Fibroblast of upper back skin (primary cell): ENCODE measurements at places on chromosomes 11 and 22.

GRCh38 chr11:67284811-67285540 is 4.1 kb upstream of the ANKRD13D start:
- no peak for DNase-seq

- DNase-seq, result peak; percentile 84
Observed at GRCh38 chr22:24146194-24146616, 35.1 kb upstream of the SUSD2 start.

GRCh38 chr22:50576070-50576469 is 2.2 kb downstream of the CPT1B start:
- peak; percentile 49 for DNase-seq

- DNase-seq, result no peak
Observed at GRCh38 chr22:31340360-31340759, 5.8 kb downstream of the PATZ1 start.

GRCh38 chr11:36469063-36469462 is 41.0 kb downstream of the TRAF6 start:
- DNase-seq, result peak; percentile 53

DNA sequence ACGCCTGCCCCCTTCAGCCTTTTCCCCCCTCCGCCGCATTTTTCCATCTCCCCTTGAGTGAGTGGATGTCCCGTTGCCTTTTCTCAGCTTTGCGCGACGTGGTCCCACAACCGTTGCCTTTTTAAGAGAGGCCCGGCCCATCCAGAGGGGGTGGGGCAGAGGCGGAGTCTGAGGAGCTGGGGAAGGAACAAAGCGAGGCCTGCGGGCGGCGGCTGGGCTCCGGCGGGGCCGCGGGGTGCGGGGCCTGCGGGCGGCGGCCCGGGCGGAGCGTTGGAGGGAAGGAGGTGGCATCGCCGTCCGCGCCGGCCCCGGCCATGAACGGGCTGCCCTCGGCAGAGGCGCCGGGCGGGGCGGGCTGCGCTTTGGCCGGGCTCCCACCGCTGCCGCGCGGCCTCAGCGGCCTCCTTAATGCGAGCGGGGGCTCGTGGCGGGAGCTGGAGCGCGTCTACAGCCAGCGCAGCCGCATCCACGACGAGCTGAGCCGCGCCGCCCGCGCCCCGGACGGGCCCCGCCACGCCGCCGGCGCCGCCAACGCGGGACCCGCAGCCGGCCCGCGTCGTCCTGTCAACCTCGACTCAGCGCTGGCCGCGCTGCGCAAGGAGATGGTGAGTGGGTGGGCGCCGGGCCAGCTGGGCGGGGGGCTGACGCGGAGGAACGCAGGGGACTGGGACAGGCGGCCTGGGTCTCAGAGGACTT is at the start of gene FAM89B:
TSS of gene FAM89B (plus strand) at position 183 of the 696 bp plus-strand sequence. CDS start at position 315, 132 bp downstream.
- DNase-seq, result peak; percentile 88

- no peak for DNase-seq
Observed at GRCh38 chr11:64877390-64878222, 815 bp downstream of the EHD1 start.

DNA sequence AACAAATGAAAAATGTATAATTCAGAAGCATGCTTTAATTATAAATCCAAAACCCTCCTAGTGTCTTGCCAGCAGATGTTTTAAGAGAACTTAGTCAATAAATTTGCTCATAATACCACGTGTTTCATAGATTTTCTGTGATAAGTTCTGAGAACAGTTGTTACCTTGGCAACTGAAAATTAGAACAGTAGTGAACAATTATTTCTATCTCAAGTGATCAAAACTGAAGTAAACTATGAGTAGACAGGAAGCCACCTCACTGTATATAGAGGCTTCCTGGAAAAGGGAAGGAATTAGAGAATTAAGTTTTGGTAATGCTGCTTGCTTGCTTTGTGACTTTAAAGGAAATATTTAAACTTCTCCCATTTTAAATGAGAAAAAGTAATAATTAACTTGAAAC is 266.0 kb upstream of the ANO3 start:
- DNase-seq, result no peak

GRCh38 chr11:70496591-70497535 is 98.5 kb downstream of the CTTN start:
- DNase-seq, result no peak

DNA sequence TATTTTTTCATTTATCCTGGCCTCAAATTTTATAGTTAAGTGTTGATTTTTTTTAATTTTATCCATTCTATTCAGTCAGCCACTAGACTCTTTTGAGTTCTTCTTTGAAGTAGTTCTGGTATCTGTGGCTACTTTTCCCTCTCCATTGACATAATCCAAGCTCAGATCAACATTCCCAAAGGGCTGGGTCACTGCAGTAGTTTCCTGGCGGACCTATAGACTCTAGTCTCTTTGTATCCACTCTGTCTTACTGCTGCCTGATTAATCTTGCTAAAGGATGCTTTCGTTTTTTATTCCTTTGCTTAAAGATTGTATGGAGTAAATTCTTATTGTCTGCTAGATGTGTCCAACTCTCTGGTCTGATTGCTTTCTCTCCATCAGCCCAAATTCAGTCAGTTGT is 87.6 kb downstream of the UVRAG start:
- DNase-seq, result no peak

GRCh38 chr11:58609723-58610122 is 12.7 kb upstream of the CNTF start:
- DNase-seq, result no peak

GRCh38 chr22:29195964-29196666 is 9.6 kb upstream of the EMID1 start:
- DNase-seq, result no peak

- no peak for DNase-seq
Observed at GRCh38 chr11:100072131-100072530, 615.0 kb upstream of the ARHGAP42 start.

- no peak for DNase-seq
Observed at GRCh38 chr11:36453678-36454077, 56.4 kb downstream of the TRAF6 start.

DNA sequence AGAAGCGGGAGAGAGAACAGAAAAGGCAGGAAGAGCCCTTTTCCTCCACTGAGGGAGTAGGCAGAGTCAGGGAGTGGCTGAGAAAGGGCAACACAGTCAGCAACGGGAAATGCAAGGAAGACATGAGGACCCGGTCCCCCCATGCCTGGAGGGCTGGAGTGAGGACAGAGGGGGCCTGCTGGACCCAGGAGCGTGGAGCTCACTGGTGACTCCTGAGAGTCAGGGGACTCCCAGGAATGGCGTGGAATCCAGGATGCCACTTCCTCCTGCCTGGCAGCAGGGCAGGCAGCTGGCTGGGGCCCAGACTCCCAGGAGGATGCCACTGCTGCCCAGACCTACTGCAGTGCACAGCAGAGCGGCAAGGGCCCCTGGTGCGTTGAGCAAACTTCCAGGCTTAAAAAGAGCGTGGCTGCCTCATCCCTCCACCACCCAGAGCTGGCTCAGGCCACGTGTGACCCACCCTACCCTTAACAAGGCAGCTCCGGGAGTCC is 11.3 kb downstream of the C11orf21 start:
- DNase-seq, result no peak

GRCh38 chr11:13105237-13105844 is 96.2 kb downstream of the RASSF10 start:
- no peak for DNase-seq

GRCh38 chr11:6489306-6489705 is 7.8 kb upstream of the DNHD1 start:
- DNase-seq, result no peak

DNA sequence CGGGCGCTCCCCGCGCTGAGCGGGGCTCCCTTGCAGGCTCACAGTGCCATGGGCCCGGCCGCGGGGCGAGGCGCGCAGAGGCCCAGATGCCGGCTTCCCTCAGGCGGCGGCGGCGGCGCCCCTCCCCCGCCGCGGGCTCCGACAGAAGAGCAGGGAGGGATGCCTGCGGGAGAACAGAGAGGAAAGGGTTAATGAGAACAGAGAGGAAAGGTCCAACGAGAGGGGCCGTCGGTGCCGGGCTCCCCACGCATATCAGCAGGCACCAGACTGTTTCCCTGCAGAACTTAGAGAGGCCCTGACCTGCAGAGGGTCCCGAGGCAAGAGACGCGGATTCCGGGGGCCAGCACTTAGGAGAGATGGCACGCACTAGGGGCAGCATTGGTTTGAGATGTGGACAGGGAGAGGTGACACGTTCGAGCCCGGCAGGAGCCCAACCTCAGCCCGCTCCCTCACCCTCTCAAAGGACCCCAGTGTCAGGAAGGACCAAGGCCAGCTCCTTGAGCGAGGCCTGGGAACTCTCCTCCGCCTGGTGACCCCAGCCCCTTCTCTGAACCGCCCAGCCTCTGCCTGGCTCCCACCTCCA is 9.1 kb downstream of the NRXN2 start:
- DNase-seq, result no peak

- DNase-seq, result peak; percentile 31
Observed at GRCh38 chr11:122808478-122808869, 29.8 kb upstream of the CRTAM start.

DNA sequence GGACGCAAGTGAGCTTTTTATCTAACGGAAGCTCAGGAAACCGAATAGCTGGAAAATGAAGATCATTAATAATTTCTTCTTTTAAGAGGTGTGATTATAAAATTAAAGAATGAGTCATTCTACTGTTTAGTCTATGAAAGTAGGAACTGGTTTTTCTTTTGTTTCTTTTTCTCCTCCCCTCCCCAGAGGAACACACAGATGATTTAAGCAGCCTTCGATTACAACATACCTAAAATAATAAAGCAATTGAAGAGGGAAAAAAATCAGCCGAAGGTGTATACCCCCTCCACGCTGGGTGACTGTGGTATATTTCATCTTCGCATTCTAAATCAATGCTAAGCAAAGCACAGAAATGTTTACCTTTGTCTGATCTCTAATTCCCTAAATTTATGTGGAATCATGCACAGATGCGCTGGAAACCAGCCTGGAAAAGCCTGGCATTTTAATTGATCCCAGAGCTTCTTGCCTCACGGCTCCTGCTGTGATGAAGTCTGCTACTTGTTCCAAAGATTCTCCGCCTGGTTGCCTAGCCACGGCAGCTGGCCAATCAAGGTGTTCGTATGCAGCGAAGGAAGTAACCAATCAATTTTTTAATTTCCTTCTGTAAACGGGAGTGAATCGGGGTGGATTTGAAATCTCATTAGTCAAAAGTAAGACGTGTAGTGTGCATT is 133.9 kb downstream of the FANCF start:
- peak; percentile 99 for DNase-seq

DNA sequence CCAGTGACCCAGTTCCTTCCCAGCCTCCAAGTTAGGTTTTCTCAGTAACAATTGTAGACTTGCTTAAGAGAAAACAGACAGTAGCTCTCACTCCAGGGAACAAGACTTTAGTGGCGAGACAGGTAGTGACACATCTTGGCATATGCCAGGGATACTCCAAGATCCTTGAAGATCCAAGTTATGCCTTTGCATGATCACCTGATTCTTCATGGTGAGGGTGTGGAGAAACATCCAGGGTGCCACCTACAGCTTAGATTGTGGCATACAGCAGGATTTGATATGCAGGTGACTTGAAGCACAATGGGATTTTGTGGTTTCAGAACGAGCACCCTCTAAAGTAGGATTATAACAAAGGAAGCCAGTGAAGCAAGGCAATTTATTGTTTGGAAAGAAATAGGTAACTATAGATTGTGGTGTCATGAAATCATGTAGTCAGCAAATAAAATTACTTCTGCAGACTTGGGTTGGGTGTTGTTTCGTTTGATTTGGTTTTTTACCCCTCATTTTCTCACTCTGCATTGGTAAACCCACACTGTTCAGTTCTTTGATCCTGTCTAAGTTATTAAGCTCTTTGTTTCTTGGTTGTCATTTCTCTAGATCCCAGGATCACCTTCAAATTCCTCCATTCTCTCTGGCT is 9.2 kb downstream of the POU2AF3 start:
- no peak for DNase-seq

DNA sequence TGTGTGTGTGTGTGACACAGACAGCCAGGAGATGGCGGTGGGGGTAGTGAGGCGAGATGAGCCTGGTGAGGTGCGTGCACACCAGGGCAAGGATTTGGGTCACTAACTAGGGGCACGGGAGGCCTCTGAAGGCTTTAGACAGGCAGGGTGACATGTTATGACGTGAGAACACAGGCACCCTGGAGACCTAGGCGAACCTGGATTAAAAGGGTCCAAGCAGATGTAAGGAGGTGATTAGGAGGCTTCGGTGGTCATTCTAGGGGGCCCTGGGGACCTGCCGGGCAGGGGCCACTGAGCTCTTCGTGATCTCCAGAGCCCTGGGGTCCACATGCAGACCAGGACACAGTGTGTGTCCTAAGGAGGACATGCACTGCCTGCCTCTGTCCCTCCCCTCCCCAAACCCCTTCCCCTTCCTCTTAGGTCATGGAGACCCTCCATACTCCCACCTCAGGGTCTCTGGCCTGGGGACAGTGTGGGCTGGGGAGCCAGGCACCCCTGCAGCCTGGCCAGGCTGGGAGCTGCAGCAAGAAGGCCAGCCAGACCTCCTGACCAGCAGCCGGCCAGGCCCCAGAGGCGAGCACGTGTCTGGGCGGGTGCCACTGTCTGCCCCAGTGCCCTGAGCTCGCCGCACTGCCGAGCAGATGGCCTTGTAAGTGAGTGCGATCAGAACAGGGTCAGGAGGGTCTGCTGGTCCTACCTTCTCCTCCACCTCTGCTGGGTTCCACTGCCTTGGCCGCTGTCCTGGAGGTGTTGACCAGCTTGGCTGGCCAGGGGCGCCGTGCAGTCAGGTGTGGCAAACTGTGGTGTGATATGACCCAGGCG is 32.1 kb downstream of the IFT27 start:
- no peak for DNase-seq

DNA sequence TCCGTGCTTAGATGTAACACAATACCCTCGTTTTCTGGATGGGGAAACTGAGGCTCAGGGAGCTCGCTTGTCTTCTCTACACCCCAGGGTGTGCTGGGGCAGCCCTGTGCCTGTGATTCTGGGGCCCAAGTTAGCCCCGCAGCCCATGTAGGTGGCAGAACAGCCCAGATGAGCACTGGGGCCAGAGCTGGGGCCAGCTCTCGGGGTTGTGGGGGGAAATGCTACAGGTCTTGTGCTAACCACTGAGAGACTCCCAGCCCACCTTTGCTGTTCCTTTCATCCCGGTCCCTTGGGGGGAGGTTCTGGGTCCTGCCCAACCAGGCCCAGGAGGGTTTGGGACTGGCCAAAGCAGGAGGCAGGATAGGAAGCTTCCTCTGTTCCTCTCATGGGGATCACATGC is 13.5 kb downstream of the MYEOV start:
- DNase-seq, result no peak

DNA sequence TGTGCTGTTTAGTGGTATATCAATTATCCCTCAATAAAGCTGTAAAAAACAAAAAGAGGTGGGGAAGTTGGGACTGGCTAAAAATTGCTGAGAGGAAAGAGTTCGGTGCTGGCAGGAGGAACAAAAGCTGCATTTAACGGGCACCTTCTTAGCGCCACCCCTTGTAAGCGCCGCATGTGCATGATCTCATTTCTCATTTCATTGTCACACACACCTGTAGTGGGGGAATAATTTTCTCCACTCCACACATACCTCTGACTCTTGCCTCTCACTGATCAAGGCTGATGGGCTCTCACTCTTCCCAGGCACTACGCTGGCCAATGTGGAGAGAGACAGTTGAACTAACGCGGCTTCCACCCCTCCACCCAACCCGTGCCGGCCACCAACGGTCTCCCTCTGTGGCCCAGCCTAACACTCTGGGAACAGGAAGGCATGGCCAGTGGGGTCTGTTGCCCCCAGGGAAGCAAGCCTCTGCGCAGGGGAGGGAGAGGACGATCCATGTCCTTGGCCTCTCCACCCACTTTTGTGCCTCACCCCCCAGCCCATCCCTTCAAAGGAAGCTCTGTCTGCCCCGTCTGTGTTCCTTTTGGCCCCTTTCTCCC is 186.7 kb upstream of the SYT13 start:
- DNase-seq, result no peak

GRCh38 chr22:43889201-43889859 is 2.5 kb downstream of the PNPLA5 start:
- DNase-seq, result no peak

- no peak for DNase-seq
Observed at GRCh38 chr22:25658633-25659032, 83.4 kb upstream of the MYO18B start.
